ENCODE measurements at places on chromosomes 6 and 20.
A peak's percentile ranks its signal among the peaks of the same experiment; 100 is the strongest.

- DNase-seq: no peak
Measured at GRCh38 chr20:9141070-9141469, 72.2 kb downstream of the PLCB4 start.

DNA sequence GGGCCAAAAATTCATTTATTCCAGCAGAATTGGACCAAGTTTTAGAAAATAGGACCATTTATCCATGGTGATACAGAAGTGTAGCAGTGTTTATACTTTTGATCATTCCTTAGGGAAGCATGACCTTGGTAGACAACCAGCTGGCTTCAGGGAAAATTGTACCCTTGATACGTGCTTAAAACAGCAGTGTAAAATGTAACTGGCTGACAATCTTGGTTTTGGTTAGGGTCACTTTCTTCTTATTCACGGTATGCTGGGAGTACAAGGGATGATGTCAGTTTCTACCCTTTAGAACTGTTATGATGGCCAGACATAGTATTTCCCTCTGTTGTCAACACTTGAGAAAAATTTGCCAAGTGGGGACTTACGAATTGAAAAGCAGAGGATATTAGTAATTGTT, 157.1 kb downstream of the BCKDHB start:
- no peak for DNase-seq

- DNase-seq: no peak
Measured at GRCh38 chr6:21893793-21894192, 300.2 kb downstream of the SOX4 start.

DNA sequence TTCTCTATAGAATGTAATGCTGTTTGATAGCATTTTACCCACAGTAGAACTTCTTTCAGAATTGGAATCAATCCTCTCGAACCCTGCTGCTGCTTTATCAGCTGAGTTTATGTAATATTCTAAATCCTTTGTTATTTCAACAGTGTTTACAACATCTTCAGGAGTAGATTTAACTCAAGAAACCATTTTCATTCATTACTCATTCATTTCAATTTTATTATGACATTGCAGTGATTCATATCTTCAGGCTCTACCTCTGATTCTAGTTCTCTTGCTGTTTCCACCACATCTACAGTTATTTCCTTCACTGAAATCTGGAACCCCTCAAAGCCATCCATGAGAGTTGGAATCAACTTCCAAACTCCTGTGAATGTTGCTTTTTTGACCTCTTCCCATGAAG, 93.7 kb downstream of the ZFAND3 start:
- peak; percentile 75 for DNase-seq

DNA sequence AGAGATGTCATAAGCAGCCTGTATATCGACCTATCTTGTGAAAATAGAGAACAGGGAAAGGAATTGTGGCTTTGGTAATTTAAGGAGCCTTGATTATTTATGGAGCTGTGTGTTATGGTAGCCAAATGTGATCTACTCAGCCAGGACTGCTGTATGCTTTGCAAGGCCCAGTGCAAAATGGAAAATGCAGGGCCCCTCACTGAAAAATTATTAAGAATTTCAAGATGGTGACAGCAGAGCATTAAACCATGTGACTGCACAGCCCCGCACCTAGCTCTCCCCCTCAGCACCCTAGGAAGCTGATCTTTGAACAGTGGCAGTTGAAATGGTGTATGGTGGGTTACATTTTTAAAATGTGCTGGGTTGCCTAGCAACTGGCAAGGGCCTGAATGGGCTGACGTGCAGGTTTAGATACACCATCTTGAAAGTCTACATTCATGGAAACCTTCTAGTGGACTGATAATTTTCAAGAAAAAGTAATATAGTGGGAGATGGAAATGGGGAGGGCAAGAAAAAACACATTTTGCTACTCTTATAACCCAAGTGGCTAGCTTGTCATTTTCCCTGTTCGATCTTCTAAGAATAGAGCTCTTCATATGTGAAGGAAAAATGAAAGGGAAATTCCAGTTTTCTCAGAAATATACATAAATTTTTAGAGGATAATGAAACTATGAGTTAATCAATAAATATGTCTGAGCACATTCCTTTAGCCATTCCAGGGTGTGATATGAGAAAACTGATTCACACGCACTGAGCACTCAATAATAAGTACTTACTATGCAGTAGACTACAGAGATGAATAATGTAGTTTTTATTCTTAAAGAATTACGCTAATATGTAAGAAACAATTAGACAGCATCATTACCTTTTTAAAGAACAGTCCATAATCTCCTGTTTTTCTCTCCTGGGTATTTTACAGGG, 208.0 kb downstream of the ARHGAP18 start:
- peak; percentile 68 for DNase-seq

- no peak for DNase-seq
Measured at GRCh38 chr6:170374571-170375444, 68.2 kb downstream of the FAM120B start.

GRCh38 chr6:122713138-122713537, 66.4 kb upstream of the FABP7 start:
- peak; percentile 18 for DNase-seq

DNA sequence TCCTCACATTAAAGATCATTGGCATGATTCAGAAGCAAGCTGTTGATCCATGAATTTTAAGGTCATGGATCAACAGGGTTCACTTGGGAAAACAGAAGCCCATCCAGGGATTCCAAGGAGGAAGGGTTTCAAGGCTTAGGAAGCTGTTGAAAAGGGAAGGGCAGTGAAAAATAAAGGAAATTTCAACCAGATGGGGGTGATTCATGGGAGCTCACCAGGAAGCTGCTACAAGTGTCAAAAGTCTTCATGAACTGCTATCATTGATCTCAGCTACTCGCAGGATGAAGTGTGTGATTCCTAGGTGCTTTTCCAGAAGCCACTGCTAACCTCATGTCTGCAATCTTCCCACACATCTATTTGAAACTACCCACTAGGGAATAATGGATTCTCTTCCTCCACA, 26.2 kb downstream of the ADTRP start:
- peak; percentile 13 for DNase-seq

DNA sequence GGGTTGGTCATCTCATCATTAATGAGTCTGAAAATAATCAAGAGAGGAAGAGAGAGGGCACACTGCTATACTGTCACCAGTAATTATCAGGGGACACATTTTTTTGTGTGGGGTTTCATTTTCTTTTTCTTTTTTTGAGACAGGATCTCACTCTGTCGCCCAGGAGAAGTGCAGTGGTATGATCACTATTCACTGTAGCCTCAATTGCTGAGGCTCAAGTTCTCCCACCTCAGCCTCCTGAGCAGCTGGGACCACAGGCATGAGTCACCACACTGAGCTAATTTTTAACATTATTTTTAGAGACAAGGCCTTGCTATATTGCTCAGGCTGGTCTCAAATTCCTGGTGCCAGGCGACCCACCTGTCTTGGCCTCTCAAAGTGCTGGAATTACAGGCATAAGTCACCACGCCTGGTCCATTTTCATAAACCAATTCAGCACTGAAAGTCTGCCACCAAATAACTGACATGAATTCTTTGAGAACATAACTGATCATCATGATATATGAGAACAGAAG, 43.3 kb downstream of the EPHA7 start:
- DNase-seq: no peak

DNA sequence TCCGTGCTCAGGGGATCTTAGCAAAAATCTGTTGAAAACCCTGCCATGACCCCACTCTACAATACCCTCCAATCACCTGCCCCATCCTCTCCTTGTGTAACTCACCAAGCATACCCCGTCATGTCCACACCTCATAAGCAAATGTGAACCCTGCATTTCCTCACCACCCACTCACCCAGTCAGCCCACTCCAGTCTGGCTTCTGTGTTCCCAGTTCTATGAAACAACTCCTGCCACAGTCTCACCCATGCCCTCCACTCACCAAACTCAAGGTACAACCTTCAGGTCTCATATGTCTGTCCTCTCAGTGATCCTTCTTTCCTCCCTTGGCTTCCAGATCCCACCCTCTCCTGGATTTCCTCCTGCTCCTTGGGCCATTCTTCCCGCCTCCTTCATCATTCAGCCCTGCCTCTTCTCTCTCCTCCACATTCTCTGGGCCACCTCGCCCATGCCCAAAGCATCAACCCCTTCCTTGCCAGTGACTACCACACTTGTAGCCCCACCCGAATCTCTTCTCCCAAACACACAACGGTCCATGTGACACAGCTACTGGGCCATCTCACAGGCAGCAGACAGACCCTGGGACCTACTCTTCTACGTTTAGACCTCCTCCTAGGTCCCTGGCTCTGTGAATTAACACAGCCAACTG, 8.8 kb downstream of the DDRGK1 start:
- DNase-seq: no peak

DNA sequence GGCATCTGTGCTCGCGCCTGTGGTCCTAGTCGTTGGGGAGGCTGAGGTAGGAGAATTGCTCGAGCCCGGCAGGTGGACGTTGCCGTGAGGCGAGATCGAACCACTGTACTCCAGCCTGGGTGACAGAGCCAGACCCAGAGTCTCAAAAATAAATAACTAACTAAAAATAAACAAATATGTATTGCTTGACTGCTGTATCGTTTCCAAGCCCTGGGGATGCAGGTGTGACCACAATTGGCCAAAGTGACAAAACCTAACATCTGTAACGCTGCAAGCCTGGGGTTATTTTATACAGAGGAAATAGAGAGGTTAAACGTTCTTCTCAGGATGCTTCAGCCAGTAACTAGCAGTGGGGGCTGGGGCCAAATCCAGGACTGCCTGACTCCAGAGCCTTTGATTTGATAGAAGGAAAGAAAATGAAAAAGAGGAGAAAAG, 1.9 kb upstream of the SRSF3 start:
- DNase-seq: no peak

GRCh38 chr6:149988550-149989346, 25.0 kb downstream of the ULBP1 start:
- DNase-seq: no peak

- DNase-seq: no peak
Measured at GRCh38 chr6:107786179-107786578, 37.9 kb downstream of the SCML4 start.

DNA sequence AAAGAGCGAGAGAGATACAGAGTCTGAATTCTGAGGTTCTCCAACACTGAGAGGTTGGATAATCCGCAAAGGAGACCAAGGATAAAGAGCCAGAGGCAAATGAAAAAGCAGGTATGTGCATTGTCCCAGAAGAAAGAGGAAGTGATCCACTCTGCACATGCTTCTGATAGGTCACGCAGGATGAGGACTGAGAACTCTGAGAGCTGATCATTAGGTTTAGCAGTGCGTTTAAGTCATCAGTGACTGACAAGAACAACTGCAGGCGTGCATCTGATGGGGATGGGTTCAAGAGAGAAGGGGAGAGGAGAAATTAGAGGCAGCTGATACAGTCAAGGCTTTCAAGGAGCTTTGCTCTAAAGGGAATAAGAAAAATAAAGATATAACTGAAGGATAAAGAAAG, 301.2 kb upstream of the SGK1 start:
- DNase-seq: no peak

GRCh38 chr6:32785781-32786533, 22.6 kb upstream of the HLA-DQB2 start:
- peak; percentile 68 for DNase-seq

DNA sequence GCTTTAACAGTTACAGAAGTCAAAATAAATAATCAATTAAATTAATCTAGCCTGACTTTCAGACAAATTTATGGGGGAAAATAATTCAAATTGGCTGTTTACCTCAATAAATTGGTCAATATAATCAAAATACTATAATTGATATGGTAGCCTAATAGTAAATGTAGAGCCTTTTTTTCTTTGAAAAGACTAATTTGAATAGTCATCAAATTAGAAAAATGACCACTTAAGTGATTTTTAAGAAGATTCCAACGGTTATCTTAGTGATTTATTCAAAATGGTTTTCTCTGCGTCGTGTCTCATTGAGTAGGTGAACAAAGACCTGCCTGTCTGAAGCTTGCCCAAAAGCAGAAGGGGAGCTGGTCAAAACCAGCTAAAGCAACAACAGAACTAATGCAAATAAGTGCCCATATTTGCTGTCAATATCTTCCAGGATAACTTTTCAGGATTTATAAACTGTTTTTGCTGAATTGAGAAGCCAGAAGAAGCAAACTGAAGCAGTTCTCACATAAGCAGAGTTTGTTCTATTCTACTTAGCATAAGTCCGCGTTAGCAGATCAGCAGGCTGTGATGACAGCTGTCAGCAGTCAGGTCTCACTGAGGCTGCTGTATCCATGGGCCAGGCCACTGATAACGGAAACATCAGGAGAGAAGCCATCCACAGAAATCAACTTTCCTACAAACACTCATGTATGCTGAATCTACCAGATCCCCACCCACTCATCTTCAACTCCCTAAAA, 7.0 kb downstream of the RCAN2 start:
- no peak for DNase-seq

DNA sequence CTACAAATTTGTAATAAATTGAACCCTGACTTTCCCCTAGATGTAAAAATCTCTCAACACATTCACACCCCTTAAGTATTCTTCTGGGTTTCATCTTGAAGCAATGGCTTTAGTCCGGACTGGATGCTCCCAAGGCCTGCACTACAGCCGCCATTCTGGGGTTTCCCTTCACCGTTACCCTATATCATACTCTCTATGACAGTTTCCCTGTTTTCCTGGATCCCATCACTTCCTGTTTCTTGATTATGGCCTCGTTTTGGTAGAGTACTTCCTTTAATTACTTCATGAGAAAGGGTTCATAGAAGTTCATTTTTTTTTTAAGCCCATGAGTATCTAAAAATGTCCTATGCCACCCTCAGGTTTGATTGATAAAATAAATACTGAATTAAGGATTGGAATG, 11.7 kb downstream of the FIG4 start:
- DNase-seq: no peak

- no peak for DNase-seq
Measured at GRCh38 chr20:15256676-15257568, 919.5 kb upstream of the FLRT3 start.

DNA sequence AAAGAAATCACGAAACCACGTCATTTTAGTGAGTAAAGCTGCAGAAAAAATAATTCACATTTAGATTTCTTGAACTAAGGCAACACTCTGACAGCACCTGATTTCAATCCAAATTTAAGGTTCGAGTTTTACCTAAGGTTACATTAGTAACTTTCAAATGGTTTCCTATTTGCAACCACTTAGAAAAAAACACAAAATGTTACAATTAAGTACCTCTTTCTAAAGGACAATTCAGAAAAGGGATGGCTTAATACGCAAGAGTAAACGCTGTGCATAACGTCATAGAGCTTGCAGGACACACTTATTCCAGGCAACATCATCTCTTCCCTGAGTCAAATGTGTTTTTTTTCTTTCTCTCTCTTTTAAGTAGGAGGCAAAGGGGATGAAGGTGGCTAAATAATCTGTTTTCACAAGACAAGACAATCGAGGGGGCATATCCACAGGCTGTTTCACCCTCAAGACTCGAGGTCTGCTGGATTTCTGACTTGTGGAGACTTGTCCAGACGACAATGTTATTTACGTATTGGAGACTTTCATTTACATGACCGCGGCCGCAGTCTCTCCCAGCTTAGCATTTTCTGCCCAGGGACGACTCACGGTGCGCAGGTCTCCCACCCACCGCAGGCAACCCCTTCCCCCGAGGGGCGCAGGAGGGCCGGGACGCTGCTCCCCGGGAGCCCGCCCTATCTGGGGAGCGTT, 86.0 kb downstream of the SESN1 start:
- DNase-seq: peak; percentile 50

Measured in ELR (cell line).